ENCODE measurements at places on chromosomes 5 and 9.

- no peak for DNase-seq
Observed at GRCh38 chr5:31086839-31087415, 106.6 kb upstream of the CDH6 start.

DNA sequence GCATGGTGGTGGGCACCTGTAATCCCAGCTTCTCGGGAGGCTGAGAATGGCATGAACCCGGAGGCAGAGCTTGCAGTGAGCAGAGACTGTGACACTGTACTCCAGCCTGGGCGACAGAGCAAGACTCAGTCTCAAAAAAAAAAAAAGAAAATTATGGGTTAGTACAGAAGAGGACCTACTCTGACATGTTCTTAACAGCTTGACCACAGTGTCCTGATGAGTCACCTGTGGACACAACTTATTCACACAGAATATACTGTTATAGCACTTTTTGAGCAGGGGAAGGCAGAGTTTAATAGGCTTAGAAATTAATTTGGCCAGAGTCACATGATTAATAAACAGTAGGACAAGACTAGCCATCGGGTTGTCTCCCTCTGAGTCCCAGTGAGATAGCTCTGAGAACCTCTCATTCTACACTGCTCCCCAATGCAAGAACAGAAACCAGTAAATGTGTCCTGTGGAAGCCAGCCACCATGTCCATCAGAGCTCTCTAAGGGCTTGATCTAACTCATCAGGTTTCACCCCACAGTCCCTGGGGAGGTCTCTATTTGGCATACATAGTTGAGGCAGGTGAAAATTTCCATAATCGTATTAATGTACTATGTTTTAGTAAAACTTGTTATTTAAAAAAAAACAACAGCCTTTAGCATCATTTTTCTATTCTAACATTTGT is 1077.9 kb upstream of the C9orf72 start:
- no peak for DNase-seq

DNA sequence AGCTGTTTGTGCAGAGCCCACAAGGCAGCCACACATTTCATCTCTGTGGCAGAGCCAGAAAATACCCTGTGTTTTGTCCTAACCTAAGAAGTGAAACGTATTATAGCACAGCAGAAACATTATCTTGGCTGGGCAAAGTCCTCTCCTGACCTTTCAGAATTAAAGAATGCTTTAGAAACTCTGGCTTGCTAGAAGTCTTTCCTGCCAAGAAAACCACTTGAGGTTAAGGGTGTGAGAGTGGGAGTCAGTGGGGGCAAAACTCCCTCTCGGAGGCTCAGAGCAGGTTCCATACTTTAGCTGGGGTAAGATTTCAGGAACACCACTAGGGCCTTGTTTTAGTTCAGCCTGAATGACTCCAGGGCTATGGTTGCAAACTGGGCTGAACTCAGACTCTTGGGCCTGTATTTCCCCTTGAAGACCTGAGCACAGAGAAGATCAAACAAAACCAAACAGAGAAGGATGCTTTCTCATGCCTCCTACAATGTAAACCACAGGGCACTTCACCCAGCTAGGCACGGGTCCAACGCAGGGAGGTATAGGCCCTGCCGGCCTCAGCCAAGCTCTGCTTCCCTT is 48.0 kb downstream of the ZNF366 start:
- no peak for DNase-seq

GRCh38 chr5:154278908-154279307 is 88.4 kb downstream of the GALNT10 start:
- DNase-seq = no peak

GRCh38 chr5:77168879-77169244 is 41.6 kb upstream of the PDE8B start:
- DNase-seq = no peak

- DNase-seq = no peak
Observed at GRCh38 chr5:150660108-150660831, 781 bp upstream of the MYOZ3 start.

DNA sequence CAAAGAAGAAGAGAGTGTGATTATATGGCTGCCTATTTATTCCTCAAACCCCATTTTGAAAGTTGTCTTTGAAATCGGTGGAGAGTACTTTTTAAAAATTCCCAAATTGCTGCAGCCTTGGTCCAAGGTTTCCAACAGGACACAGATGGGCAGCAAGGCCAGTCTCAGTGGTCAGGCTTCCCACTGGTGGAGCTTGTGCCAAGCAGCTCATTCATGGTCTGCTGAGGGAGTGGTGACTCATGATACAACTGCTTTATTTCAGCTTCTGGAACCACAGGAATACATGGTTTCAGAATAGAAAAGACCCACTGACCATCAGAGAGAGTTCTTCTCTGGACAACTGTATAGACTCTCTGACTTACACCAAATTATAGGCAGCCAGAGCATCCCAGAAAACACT is 673.1 kb upstream of the KLF4 start:
- DNase-seq = no peak

- no peak for DNase-seq
Observed at GRCh38 chr5:78547183-78547582, 101.4 kb downstream of the LHFPL2 start.

- no peak for DNase-seq
Observed at GRCh38 chr5:31385774-31386537, 145.9 kb downstream of the DROSHA start.

- DNase-seq = no peak
Observed at GRCh38 chr5:38538161-38538560, 18.3 kb downstream of the LIFR start.

DNA sequence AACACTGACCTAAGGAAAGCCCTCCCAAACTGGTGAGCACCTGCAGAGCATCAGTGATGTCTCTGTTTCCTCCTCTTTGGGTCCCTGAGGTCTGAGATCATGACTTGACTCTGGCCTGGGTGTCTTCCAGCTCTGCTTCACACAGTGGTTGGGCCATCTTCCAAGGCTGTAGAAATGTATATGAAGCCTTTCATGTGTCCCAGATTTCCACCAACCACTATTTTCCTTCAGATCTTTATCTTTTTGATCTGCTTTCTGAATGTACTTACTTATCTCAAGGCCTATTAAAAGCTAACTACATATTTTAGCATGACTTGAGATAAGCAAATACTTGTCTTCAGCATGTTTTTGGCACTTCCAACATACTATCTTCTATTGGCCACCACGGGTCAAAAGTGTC is 47.1 kb downstream of the PRELID2 start:
- no peak for DNase-seq

DNA sequence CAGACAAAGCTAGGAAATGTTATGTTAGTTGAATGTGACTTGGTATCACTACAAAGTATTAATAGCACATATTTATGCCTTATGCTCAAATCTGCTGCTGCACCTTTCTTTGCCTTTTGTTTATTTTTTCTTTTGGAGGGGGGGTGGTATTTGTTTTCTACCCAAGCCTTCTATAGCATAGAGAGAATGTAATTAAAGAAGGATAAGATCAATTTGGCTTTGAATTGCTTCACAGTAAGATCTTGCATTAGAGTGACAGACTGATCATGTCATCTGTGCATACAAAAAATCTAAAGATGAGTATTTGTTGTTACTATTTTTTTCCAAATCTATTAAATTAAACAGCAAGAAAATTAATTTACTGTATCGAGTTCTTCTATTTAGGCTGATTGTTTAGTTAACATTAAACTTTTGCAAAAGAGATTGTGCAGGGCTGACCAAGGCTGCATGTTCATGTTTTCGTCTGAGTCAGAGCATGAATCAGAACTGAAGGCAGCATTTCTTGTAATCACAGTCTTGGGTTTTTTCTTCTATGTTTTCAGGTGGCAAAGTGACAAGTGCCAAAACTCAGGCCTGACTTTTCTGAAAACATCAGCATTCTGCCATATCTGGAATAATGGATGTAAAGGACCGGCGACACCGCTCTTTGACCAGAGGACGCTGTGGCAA is 1007.1 kb upstream of the WWC1 start:
- no peak for DNase-seq

- no peak for DNase-seq
Observed at GRCh38 chr5:77845324-77845646, 69.1 kb upstream of the TBCA start.

GRCh38 chr5:28766565-28767158 is 1728.3 kb upstream of the CDH9 start:
- no peak for DNase-seq

- no peak for DNase-seq
Observed at GRCh38 chr9:9521033-9521779, 1091.6 kb downstream of the PTPRD start.

DNA sequence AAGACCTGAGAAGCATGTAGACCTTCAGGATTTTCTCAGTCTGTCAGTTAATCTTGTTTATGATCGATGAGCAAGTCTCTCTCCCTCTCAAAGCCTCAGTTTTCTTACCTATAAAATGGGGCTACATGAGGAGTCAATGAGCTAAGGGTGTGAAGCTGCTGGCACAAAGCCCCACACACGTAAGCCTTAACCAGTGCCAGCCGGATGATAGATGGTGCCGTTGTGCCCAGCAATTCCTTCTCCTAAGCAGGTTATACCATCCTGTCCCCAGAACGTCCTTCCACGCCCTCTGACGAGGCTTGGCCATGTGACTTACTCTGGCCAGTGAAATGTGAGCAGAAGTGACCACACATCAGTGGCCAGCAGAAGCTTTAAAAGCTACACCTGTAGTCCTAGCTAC is 179.0 kb downstream of the C9orf50 start:
- no peak for DNase-seq

GRCh38 chr5:14328144-14328543 is 185.0 kb downstream of the TRIO start:
- DNase-seq = no peak

GRCh38 chr5:14373685-14374084 is 207.9 kb upstream of the OTULINL start:
- no peak for DNase-seq

DNA sequence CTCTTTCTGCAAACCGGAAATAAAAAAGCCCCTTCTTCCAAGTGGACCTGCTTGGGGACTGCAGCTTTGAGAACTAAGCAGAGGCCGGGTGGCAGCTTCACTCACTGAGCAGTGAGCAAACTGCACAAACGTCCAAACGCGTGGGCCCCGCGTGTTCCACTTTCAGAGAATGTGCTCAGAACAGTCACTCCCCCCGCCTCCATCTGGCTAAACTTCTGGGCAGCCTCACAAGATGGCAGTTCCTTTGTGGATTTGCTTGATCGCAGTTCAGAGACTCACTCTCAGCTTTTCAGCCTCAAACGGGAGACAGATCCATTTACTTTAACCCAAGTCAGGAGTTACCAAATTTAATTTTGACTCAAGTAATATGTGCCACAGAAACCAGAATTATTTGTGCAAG is 216.6 kb downstream of the TLE1 start:
- no peak for DNase-seq

GRCh38 chr5:56406838-56407237 is 173.7 kb upstream of the ANKRD55 start:
- DNase-seq = no peak

DNA sequence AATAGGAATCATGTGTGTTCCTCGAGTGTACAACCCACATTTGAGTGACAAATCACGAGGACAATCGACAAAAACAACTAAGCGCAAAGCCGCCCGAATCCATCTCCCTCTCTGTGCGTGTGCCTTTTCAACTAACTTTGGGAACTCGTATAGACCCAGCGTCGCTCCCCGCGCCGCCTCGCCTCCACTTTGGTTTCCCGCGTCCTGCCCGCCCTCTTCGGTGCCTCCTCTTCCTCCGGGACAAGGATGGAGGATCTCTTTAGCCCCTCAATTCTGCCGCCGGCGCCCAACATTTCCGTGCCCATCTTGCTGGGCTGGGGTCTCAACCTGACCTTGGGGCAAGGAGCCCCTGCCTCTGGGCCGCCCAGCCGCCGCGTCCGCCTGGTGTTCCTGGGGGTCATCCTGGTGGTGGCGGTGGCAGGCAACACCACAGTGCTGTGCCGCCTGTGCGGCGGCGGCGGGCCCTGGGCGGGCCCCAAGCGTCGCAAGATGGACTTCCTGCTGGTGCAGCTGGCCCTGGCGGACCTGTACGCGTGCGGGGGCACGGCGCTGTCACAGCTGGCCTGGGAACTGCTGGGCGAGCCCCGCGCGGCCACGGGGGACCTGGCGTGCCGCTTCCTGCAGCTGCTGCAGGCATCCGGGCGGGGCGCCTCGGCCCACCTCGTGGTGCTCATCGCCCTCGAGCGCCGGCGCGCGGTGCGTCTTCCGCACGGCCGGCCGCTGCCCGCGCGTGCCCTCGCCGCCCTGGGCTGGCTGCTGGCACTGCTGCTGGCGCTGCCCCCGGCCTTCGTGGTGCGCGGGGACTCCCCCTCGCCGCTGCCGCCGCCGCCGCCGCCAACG is at the start of gene GPR150:
Gene GPR150, plus strand, starts transcription at position 58 of the 840 bp plus-strand sequence. Its CDS starts 189 bp downstream, at position 247.
- no peak for DNase-seq

DNA sequence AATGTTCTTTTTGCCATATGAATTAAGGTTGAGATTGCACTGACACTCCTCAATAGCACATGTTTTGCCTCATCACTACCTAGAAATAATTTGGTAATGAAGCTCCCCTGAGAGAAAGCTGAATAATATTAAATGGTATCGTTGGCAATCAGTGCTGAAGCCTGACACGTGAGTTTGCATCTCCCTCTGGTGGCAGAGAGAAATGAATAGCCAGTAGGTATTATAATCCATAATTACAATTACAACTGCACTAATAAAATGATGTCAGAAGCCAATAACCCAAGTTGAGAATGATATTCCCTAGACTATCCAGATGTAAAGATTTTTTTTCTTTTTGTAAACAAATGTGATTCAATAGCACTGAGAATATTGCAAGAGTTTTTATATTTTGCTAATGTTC is 700.3 kb downstream of the PTPRD start:
- DNase-seq = no peak

GRCh38 chr5:10520706-10521105 is 43.2 kb upstream of the ANKRD33B start:
- DNase-seq = no peak

GRCh38 chr5:81909677-81910076 is 62.1 kb upstream of the ATG10 start:
- no peak for DNase-seq

- no peak for DNase-seq
Observed at GRCh38 chr9:136242918-136243525, 2.6 kb downstream of the QSOX2 start.

DNA sequence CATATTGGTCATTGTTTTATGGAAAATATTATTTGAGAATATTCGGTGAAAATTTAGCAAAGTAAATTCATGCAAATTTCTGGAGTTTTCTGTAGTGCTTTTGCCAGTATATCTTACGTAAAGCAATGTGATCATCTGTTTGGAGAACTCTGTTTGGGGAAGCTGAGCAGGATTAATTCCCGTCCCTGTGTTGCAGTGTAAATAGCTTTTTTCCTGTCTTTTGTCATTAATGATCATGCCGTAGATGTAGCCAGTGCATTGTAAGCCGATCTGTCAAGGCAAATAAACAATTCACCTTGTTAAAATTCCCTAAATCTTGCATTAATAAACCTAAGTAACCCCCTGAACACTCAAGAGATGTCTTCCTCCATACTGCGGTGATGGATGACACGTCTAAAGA is 39.2 kb downstream of the PPIC start:
- DNase-seq = no peak

- no peak for DNase-seq
Observed at GRCh38 chr5:1343931-1344901, 683 bp downstream of the CLPTM1L start.

- DNase-seq = no peak
Observed at GRCh38 chr5:179534431-179534830, 15.9 kb upstream of the RUFY1 start.

DNA sequence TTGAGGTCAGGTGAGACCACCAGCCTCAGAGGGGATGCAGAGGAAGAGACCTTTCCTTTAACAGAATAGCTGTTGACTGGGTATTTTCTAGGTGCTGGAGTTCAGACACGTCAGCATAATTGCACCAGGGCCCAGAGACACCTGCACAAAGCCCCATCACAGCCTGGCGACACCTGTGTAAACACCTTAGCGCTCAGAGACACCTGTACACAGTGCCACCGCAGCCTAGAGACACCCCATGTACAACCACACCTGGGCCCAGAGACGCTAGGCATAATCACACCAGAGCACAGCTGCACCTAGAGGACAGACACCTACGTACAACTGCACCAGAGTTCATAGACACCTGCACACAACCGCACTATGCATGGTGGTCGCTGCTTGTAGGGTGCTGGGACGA is 1.0 kb downstream of the TRIP13 start:
- no peak for DNase-seq

All from C1 segment of cervical spinal cord (tissue), 14 donors.